ENCODE measurements at places on chromosomes 7 and 10. TPM values are rescaled to one million over a fixed set of nuclear protein-coding genes. Genes with fewer than 3 reads are reported as not detected.

GRCh38 chr7:11317766-11318165 lies 344.1 kb downstream of the PHF14 start:
- H3K27me3 ChIP-seq, result no peaks in the 10 kb centered on the region
- H3K4me3 ChIP-seq, result no peak overlapping the region

DNA sequence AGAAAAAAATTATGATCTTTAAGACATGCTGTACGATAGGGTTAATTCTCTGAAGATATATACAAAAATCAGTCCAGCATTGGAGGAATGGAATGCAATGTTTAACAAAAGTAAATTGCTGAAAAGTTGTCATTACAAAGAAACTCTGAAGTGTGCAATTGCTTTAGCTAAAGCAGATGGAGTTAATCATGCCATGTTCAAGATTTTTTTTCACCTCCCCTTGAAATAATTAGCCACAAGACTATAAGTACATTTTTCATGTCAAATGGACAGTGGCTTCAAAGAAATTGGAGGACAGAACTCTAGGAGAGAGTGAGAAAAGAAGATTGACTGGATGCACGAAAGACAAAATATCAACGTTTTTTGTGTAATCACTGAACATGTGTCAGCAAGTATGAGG lies 63.1 kb upstream of the MEOX2 start:
- H3K4me1 ChIP-seq, result no peaks in the 10 kb centered on the region
- H3K4me3 ChIP-seq, result no peak overlapping the region
- H3K27ac ChIP-seq, result no peak overlapping the region
- H3K27me3 ChIP-seq, result no peaks in the 10 kb centered on the region
- no peak for DNase-seq

Gene AMZ1
- 14.6 TPM for total RNA-seq

DNA sequence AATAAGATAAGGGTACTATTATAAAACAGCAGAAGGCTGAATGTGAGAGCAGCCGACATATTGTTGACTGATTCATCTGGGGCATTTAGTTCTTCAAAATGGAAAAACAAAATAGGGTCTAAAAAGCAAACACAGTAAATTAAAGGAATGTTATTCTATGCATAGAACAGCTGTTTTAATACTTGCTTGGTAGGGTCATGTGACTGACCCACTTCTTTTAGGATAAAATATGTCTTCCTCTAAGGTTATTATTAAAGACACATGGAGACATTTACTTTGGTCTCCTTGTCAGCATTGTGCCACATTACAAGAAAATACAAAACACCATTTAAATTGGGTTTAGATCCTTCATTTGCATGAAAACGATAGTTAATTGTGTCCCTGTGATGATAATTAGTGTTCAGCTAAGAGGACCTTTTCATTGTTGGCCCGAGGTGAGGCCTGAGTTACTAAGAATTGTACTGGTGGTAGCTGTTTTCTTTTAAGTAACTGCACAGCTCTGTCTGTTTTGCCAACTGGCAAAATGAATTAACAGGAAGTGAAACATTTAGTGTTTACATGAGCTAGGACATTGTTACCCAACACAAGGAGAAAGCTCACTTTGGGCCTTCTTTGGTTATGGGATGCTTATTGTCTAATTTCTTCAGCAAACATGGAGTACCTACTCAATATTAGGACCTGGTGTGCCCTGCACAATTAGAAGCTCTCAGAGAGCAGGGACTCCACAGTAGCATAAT lies 764.4 kb downstream of the LRMDA start:
- no peak overlapping the region for H3K4me3 ChIP-seq
- no peaks in the 10 kb centered on the region for H3K4me1 ChIP-seq
- H3K27me3 ChIP-seq, result no peaks in the 10 kb centered on the region
- no peak overlapping the region for H3K27ac ChIP-seq
- H3K36me3 ChIP-seq, result no peaks in the 10 kb centered on the region
- no peak for DNase-seq

- no peak overlapping the region for H3K4me3 ChIP-seq
- no peak overlapping the region for H3K27ac ChIP-seq
- H3K27me3 ChIP-seq, result no peaks in the 10 kb centered on the region
These were observed 23.4 kb downstream of the CAMK2G start for GRCh38 chr10:73850863-73851461.

Data from B cell (primary cell).